ENCODE measurements at places on chromosomes 11 and 22.

DNA sequence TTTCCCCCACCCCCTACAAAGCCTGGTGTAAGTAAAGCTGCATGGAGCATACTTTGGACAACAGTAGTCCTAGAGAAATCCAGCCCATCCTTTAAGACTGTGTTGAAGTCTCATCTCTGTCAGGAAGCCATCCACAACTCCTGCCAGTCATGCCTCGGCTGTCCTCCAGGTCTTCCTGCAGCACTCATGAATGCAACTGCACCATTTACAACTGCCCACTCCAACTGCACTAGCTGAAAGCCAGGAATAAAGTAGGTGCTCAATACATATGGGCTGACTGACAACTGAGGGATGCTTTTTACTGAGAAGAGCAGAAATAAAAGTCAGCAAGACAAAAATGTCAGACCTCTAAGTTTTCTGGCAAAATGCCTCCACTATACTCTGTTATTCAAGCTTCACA, 27.4 kb downstream of the IL18BP start:
- DNase-seq, result no peak

DNA sequence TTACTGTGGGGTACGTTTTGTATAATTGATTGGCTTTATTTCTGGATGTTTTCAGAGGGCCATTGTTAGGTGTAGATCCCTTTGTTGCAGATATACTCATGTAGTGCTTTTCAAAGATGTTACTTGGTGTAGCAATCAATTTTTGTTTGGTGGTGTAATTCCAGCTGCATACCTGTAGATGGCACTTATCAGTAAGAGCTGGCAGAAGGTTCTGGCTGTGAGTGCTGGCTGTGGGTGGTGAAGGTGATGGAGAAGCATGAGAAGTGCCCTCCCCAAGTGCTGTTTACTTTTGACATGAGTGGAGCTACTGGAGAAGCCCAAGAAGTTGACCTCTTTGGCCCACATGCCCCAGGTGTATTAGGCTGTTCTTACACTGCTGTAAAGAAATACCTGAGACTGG, 1074.9 kb downstream of the FAM181B start:
- DNase-seq, result no peak

- DNase-seq, result no peak
Observed at GRCh38 chr11:19345848-19346681, 105.3 kb upstream of the E2F8 start.

DNA sequence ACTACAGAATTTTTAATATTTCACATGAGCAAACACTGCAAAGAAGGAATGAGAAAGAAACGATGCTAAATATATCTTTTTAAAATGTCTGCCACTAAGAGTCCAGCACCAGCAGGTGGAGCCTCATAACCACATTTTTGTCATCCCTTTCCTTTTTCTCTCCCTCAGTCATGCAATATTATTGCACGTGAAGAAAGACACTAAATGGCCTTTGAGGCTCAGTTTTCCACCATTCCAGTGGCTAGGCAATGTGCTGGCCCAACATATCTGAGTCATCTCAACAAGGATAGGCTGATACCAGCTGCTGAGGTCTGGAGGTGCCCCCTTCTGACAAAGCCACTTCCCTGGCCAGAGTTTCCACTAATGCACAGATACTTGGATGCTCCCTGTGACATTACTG, 1.8 kb downstream of the ALKBH8 start:
- DNase-seq, result no peak

DNA sequence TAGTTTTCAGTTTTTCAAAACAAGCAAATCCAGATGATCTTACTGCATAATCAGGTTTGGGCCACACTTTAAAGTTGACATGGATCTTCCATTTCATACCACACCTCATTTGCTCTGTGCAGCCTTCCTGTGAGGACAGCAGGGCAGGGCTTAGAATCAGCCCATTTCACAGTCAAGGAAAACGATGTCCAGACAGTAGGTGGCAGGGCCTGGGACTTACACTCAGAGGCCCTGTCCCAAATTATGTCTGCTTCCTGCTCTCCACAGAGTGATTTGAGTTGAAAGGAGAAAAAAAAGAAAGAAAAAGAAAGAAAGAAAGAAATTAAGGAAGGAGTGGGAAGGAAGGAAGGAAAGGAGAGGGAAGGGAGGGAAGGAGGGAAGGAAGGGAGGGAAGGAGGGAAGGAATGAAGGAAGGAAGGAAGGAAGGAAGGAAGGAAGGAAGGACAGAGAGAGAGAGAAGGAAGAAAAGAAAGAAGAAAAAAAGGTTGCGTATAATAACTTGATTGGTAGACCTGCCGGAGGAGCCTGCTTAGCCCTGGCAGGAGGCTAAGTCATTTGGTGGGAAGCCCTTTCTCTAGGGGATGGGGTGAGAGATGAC, 23.6 kb downstream of the TSKU start:
- DNase-seq, result no peak

DNA sequence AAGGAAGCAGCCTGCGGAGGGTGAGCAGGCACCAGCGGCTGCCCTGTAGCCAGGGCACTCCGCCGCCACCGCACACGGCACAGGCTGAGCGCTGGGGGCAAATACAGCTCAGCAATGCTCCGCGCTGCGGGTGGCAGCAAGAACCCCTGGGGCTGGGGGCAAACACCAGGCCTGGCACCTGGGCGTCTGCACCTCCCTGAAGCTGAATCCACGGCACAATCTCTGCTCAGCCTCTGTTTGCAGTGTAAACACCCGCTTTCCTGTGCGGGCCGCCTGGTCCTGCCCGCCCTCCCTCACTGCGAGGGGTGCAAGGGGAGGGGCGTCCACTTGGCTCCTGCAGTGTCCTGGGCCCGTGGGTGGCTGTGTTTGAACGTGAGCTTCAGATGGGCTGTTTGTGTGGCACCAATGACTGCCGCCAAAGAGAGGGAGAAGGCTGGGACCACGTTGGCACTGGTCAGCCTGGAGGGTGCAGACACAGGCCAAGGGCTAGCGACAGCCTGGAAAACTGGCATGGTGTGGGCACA, 14.8 kb upstream of the MPPED1 start:
- DNase-seq, result no peak

DNA sequence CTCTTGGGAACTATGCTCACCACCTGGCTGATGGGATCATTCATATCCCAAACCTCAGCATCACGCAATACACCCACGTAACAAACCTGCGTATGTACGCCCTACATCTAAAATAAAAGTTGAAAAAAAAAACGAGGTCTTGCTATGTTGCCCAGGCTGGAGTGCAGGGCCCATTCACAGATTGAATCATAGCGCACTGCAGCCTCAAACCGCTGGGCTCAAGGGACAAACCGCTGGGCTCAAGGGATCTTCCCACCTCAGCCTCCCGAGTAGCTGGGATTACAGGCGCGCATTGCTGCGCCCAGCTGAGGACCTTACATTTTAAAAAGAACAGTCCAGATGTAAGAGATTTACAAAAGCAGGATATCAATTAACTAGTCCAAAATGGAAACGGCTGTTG, 41.9 kb upstream of the EMID1 start:
- DNase-seq, result no peak

- no peak for DNase-seq
Observed at GRCh38 chr11:87351676-87352075, 313.9 kb downstream of the TMEM135 start.
